ENCODE measurements at places on chromosomes 1 and 21. TPM values are rescaled to one million over a fixed set of nuclear protein-coding genes. Genes with fewer than 3 reads are reported as not detected.

Gene ARHGEF10L
- 13.0 TPM for total RNA-seq

Gene CR1L
- not detected for total RNA-seq

Gene LRRC38
- 0.33 TPM for total RNA-seq

Gene ARPC5
- total RNA-seq: 80.8 TPM

Gene RGSL1
- total RNA-seq: not detected

Gene HSPB7
- not detected for total RNA-seq

Gene CLDN8
- not detected for total RNA-seq

Gene RPTN
- not detected for total RNA-seq

Gene LRRN2
- total RNA-seq: 0.38 TPM

Gene DDI2
- 14.2 TPM for total RNA-seq

Gene SYCP1
- not detected for total RNA-seq

Gene IL12RB2
- 0.33 TPM for total RNA-seq

Measured in mesangial cell (primary cell).